Epithelial cell of esophagus (primary cell): ENCODE measurements at places on chromosomes 5 and 9.

- peak; percentile 57 for DNase-seq
Observed at GRCh38 chr9:117555964-117556629, 141.2 kb upstream of the ASTN2 start.

GRCh38 chr5:59847586-59847985 is 45.9 kb downstream of the PDE4D start:
- DNase-seq = no peak

DNA sequence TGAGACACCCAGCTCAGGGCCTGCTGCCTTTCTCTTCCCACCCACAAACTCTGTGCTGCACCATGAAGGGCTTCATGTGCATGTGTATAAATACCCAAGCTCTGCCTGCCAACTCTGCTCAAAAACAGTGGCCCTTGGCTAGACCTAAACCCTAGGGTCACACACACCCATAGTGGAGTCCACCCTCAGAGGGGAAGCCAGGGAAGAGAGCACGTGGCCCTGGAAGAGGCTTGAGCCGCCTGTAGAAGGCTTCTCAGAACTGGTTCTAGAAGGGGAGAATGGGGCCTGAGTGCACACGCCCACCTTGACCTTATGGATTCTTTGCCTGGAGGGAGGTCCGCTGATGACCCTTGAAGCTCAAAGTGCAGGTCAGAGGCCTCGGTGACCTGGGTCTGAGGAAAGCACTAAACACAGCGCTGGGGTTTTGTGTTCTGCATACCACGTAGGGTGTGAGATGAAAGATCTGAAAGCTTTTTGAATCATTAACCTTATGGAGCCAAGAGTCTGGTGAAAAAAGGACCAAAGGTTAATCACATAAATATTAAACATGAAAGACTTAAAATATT is 60.6 kb downstream of the CYFIP2 start:
- no peak for DNase-seq

DNA sequence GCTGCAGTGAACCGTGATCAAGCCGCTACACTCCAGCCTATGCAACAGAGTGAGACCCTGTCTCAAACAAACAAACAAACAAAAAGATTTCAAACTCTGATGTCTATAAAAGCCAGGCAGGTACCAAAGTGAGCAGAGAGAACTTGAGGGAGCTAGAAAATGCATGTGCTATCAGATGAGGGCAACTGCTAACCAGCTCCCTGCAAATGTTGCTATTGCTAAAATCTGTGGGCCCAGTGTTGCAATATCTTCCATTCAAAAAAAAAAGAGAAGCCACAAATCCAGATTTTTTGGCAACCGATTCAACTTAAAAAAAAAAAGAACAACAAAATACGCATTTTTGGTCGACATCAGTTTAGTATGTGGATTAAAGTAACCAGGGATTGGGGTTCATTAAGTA is 5.5 kb downstream of the UBE2D2 start:
- no peak for DNase-seq

GRCh38 chr5:151047814-151048425 is 27.5 kb downstream of the GPX3 start:
- DNase-seq = peak; percentile 42

DNA sequence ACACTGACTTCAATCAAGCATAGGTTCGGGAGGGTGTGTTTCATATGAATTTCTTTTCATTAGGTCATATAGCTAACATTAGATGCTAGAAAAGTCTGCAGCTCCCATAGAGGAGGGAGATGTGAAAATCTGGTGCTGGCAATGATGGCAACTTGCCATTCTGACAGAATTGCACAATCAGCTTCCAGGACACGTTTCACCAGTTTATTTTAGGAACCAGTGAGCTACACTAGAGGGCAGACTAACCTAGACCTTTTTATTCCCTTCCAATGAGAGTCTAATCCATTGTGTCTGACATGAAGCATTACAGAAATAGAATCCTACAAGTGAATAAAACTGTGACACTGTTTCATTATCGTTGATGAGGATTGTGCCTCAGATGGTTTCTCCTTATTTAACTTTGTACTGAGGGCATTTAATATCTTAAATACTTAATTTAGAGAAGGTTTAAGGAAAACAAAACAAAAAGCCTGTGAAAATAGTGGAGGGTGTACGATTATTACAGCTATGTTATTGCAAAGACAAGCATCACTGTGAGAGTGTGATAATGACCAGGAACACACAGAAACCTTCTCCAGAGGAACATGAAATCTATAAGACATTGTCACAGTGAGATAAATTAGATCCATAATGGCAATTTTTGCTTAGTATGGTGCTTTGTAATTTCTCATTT is 363.3 kb upstream of the RPS23 start:
- peak; percentile 87 for DNase-seq

DNA sequence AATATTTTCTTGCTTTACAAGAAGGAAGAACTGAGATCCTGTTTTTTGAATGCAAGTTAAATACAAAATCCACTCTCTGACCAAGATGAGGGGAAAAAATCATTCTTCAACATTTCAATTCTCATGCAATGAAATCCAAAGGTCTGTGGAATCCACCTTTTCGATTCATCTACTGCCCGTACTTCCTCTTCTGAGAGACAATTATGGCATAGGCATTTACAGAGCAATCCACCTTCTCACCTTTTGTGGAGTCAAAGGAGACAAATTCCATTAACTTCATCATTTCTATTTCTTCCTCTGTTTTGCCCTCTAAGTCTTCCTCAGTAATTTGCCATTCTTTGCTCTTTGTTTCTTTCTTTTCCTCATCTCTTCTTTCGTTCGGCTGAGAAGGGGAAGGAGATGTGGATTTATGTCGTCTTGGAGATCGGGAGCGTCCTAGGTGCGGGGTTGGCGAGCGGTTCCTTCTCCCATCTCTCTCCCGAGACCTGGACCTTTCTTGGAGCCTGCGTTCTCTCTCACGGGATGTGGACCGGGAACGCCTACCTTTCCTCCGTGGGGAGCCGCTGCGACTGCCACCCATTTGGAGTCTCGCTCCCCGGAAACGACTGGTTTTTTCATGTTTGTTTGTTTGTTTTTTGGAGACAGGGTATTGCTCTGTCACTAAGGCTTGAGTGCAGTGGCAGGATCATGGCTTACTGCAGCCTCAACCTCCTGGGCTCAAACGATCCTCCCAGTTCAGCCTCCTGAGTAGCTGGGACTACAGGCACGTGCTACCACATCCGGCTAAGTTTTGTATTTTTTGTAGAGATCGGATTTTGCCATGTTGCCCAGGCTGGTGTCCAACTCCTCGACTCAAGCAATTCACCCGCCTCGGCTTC is 24.3 kb upstream of the AFF4 start:
- DNase-seq = no peak
